ENCODE measurements at places on chromosomes 3 and 15.

GRCh38 chr15:63601026-63601703, 4.0 kb downstream of the FBXL22 start:
- DNase-seq, result no peak

GRCh38 chr15:66474135-66474534, 23.4 kb downstream of the SNAPC5 start:
- DNase-seq, result no peak

DNA sequence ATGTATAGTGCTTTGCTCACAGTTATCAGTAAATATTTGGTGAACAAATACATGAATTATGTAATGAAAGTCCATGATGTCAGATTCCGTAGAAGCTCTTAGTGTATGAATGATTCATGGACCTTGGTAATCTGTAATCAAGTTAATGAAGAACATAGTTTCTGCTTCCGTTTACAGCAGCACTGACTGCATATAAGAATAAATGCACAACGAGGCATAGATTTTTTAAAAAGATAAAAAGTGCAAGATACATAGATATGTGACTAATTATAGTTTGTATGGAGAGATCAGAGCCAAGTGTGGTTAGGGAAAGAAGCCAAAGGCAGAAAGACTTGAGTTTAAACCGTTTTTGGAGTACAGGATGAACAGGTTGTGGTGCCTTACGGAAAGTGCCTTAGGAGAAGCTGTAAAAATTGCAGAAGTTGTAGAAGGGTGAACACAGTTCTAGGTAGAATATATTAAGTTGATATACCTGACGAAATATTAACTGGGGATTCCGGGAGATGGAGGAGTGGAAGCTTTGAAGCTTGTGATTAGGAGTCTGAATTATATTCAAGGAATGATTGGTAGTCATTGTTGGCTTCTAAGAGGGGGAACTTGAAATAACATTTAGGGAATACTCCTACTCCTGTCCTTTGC, 293.1 kb downstream of the NLGN1 start:
- DNase-seq, result peak; percentile 15

GRCh38 chr15:93049914-93050578, 39.0 kb downstream of the RGMA start:
- DNase-seq, result no peak

DNA sequence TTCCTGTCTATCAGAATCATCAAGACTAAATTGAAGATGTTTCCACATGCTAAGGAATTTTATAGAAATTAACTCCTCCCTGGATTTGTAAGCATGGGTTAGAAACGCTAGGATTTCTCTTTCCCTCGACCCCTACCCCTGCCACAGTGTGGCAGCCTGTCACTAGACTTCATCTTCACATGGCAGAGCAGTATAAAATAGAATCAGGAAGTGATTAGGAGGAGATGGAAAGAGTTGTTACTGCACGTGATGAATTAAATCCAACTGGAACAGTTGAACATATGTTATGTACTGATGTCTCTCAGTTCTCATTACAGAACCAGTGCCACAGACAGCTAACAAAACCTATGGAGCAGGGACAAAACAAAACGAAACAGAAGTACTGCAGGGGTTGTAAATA, 130.0 kb upstream of the BNIP2 start:
- no peak for DNase-seq

GRCh38 chr3:100046986-100047385, 67.3 kb downstream of the FILIP1L start:
- no peak for DNase-seq

- DNase-seq, result no peak
Measured at GRCh38 chr3:23129817-23130216, 73.3 kb upstream of the UBE2E2 start.

GRCh38 chr3:170717410-170718402, 131.8 kb upstream of the SLC7A14 start:
- DNase-seq, result no peak

- DNase-seq, result peak; percentile 82
Measured at GRCh38 chr15:74651242-74651741, 35.7 kb downstream of the CLK3 start.

DNA sequence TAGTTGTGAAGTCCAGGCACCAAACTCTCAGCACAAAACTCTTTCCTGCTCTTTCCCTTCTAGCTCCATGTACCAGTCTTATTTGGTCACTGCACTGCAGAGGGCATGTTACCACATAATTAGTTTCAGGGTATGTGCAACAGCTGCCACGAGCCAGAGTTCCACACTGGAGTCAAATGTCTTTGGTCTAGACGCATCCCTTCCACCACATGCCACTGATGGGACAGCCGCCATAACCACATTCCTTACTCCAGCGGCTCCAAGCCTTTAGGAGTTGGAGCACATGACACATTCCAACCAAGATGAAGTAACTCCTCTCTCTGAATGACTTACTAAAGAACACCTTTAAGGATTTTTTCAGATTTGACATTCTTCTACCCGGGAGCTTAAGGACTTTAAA, 153.4 kb downstream of the ERC2 start:
- DNase-seq, result peak; percentile 78
